Diencephalon (tissue), 1 donor: ENCODE measurements at places on chromosomes 3 and 15. TPM values are rescaled to one million over a fixed set of nuclear protein-coding genes. Genes with fewer than 3 reads are reported as not detected.

CLDN1 gene
- total RNA-seq = 3.0 TPM

CHD2 gene
- total RNA-seq = 136 TPM

DTX3L gene
- 6.7 TPM for total RNA-seq

NANOGP8 gene
- 0.69 TPM for total RNA-seq

CHL1 gene
- total RNA-seq = 745 TPM

OXTR gene
- total RNA-seq = 3.0 TPM
